NCI-H1694 (cell line): ENCODE measurements at places on chromosomes 2 and 18.

DNA sequence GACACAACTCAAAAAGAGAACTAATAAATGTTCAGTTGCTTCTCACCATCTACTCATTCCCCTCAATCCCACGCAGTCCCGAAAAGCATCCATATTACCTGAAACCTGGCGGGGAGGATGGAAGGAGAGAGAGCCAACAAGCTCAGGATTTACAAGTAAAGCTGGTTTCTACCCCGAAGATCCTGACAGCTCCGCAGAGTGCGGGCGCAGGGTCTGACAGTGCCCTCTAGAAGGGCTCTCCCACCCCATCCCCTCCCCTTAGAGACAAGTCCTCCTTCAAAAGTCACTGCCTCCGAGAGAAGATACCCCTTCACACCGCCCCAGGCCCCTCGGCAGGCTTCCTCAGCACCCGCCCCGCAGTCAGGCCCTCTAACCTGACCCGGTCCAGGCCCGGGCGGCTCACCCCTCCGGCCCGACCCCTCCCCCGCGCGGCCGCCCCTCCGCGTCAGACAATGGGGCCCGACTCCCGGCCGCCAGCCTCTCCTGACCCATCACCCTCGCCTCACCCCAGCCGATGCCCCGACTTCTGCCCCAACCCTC lies 550 bp downstream of the RAB1A start:
- DNase-seq, result no peak

DNA sequence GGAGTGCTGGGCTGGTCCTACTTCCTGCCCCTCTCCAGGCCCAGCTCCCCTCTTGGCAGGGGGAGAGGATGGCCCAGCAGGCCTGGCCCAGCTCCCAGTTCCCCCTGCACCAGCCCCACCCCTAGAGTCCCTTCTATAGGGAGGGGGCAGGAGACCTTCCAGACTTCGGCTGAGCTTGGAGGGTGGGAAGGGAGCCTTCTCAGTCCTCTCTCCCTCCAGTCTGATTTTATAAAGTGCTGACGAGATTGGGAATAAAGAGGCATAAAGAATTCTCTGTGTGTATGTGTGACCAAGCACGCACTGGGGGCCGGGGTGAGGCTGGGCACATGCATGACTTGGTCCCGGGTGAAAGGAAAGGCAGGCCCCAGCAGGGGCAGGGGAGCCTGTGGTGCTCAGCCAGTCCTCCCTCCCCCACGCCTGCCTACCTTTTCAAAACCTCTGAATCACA lies 5.1 kb downstream of the CHPF start:
- no peak for DNase-seq

- DNase-seq, result no peak
These were observed 30.8 kb upstream of the CCL20 start for GRCh38 chr2:227782804-227783203.

DNA sequence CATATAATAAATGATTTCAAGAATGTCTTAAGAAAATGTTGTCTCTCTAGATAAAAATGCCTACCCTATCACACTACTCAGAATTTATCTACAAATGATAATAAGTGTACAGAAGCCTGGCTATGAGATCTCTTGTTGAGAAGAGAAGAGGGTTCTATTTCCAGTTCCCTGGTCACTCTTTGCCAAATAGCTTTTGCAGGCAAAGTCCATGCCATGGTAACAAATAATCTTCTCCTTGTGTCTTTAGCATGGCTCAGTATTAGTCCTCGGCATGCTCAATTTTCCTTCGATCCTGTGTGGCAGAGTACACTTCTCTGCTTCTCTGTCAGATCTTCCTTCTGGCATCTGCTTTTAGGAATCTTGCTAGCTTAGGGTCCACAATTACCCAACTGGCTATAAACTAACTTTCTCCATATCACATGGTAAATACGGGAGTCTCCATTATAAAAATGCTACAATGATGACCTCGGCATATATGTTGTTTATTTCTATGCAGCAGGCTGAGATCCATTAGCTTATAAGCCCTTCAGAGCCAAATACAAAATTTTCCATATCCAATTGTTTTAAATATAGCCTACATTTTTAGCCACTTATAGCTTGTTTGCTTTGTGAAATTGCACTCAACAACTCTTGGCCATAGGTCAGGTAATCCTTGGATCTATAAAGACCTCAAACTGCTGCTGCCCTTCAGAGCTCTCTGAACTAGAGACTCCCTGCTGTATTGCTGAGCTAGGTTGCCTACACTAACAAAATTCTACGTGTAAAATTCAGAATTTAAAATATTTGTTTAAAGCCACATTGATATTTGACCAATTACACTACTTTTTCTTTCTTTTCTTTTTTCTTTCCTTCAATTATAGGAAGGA lies 157.5 kb downstream of the FSIP2 start:
- DNase-seq, result no peak

DNA sequence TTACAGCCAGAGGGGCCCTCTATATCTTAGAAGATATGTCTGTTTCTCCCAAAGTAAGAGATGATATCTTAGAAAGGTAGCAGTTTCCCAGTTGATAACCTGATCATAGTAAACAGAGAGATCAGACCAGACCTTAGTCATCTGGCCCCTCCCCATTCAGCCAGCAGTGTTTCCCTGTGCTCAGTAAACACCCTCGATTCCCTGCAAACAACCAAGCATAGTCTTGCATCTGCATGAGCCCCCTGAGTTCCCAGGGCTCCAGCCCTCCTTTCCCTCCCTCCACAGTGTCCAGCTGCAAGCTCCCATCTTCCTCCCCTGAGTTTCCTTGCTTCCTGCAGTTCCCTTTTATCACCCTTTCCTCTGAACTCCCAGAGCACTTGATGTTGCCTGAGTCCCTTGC lies 20.3 kb downstream of the NRP2 start:
- DNase-seq, result no peak

DNA sequence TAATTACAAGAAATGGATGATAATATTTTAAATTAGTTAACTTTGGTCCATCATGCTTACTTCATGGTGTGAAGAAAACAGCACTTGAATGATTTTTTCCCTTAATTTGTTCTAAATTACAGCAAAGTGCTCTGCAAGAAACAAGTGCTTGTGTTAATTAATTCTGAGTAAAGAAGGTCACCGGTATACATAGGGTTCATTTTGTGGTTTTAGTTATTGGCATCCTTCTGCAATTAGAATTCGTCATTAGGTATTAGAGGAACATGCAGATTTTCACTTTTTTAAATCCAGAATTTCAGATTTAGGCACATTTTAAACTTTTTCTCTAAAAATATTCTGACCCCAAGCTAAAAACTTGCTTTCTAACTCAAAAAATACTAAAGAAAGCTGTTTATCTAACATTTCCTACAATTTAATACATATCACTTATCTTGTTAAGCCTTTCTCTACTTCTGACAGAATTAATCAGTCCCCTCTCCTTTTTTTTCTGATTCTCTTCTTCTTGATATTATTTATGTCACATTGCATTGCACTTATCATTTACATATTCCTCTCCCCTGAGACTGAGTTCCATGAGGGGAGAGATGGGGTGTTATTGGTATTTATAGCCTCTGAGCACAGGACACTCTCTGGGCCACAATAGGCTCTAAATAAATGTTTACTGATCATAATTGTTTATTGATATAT lies 129.2 kb downstream of the PLA2R1 start:
- no peak for DNase-seq

- DNase-seq, result no peak
These were observed 694.6 kb downstream of the CPS1 start for GRCh38 chr2:211251016-211251415.

DNA sequence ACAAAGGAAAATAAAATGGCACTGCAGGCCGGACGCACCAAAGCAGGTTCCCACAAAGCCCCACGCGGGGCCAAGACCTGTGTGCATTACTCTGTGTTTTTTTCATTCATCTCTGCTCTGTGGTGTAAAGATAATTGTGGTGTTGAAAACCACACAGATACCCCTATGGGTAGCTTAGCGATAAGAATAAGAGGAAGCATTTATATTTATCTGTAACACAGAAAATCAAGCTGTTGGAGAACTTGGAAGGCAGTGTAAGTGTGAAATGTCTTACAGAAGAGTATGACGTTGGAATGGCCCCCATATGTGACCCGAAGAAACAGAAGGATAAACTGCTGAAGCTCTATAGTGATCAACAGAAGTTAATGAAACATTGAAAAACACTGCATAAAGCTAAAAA lies 20.3 kb upstream of the MARCO start:
- no peak for DNase-seq

DNA sequence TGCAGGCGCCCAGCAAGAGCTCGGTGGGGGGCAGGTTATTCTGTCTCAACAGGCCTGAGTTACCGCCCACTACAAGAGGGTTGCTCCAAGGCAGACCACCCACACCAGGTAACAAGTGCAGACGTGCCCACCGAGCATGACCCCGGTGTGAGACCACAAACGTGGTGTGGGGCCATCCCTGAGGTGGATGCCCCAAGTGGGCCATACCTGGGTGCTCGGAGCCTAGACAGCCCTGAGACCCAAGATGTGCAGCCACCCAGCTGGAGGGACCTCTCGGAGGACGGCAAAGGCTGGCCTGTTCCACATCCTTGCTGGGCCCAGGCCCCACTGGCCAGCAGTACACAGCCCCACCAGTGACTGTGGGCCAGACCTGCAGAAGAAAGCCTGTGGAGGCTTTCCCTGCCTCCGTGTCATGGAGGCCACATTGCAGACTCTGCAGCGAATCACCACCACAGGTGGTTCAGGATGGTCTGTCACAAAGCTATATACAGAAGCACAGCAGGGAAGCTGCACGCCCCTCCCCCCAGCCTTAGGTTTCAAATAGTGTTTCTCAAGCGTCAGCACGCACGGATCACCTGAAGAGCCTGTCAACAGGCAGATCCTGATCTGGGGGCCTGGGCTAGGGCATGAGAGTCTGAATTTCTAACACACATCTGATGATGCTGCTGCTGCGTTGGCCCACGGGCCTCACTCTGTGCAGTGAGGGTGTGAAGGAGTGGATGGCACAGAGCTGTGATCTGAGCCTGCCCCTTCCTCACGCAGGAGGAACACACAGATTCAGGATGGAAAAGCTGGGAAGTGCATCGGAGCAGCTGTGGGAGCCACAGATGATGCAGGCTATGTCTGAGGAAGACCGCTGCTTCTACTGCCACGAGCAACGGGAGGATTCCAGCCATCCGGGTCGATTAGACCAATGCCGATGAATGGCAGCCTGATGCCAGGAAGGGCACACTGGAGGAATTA lies 96.8 kb downstream of the UXS1 start:
- DNase-seq, result no peak

DNA sequence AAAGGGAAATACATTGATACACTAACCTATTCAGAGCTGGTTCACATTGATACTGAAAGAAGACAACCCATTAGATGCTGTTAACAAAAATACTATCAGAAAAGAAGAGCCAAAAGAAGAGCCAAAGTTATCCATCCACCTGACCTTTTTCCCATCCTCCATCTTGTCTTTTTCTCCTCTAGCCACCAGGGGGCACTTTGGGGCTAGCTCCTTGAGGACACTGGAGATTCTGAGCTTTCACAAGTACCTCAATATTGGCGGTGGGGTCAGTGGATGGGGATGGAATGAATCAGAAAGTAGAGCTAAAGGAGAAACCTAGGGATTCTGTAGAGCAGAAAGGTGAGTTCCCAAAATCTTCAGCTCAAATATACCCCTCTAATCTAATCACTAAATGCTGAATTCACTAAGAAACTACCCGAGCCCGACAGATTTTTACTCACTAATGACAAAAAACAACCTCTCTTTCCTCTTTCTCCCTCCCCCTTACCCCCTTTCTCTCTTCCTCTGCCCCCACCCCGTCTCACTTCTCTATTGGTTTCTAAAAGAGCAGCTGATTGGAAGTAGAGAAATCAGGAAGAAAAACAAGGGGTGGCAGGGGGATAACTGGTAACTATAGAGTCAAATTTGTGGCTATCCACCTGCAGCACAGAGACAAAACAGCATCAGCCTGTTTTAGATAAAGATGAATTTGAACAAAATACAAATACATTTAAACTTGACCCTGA lies 203.3 kb downstream of the TCF4 start:
- DNase-seq, result no peak

- no peak for DNase-seq
These were observed 62.5 kb downstream of the SPHKAP start for GRCh38 chr2:228118940-228119339.

GRCh38 chr18:27750014-27750413 lies 426.9 kb downstream of the CDH2 start:
- no peak for DNase-seq

GRCh38 chr2:48445091-48445725 lies 84.7 kb upstream of the STON1 start:
- DNase-seq, result no peak

- DNase-seq, result no peak
These were observed 105.8 kb upstream of the SPOPL start for GRCh38 chr2:138395565-138396306.

GRCh38 chr2:84613082-84613481 lies 96.8 kb downstream of the DNAH6 start:
- no peak for DNase-seq

DNA sequence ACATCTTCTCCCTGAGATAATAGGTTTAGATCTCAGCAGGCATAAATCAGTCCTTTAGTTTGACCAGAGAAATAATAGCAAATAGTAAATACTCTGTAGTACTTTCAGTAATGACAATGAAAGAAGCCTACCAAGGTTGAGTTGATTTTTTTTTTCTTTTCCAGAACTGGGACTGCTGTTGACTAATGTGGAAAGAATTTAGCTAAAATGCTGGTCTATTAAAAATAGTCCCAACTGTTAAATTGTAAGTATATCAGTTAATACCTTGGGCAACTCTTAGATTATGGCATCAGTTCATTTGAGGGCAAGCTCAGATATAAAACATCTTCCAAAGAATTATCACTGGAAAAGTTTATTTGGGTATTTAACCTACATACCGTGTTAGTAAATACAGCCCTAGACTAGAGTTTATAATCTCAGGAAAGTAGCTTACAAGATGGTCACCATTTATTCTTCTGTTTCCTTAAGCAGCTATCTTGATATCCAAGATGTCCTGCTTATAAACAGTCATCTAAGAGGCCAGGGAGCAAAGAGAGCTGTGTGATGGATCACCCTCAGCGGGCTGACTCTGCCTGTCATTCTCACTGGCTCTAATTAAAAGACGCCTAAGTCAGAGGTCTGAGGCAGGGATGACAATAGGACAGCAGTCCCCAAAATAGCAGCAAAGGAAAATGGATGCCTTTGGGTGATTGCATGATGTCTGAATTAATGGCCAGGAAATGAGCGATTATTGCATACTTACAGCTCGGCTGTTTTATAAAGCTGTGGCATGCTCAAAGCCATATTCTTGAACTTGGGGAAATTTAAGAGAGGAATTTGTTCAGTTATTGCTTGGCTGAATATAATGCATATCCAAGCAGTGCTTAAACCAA lies 121.3 kb downstream of the MTX2 start:
- no peak for DNase-seq

DNA sequence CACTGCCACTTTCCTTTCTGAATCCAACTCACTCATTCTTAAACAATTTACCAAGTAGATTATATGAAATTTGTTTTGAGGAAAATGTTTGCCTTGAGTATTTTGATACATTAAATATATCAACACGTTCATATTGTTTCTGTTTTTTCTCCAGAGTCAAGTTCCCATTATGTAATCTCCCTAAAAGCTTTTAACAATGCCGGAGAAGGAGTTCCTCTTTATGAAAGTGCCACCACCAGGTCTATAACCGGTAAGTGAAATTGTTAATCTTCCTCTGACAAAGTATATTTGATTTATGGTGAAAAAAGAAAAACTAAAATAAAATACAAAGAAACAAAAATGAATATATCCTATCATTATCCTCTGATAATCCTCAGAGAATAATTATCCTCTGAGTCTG lies 838.6 kb downstream of the MBD2 start:
- no peak for DNase-seq
